ENCODE measurements at places on chromosomes 5 and 9. TPM values are rescaled to one million over a fixed set of nuclear protein-coding genes. Genes with fewer than 3 reads are reported as not detected.

KIAA0825 gene
- total RNA-seq, result 3.3 TPM

KIF12 gene
- total RNA-seq, result 212 TPM

ARSI gene
- total RNA-seq, result 2.2 TPM

ADCY2 gene
- total RNA-seq, result 2.4 TPM

HSDL2 gene
- 40.3 TPM for total RNA-seq

ANKRD31 gene
- total RNA-seq, result 0.17 TPM

CTXN3 gene
- total RNA-seq, result not detected

TAF11L5 gene
- not detected for total RNA-seq

DBH gene
- total RNA-seq, result 0.06 TPM

TEK gene
- total RNA-seq, result 8.1 TPM

- DNase-seq, result no peak
Observed at GRCh38 chr9:70003901-70004714, 39.5 kb upstream of the MAMDC2 start.

GRCh38 chr5:31193591-31194467, at the start of gene CDH6:
TSS of gene CDH6 (plus strand) at chr5:31193686. CDS start at chr5:31267474, 73,788 bp downstream.
- peak; percentile 65 for DNase-seq

DNA sequence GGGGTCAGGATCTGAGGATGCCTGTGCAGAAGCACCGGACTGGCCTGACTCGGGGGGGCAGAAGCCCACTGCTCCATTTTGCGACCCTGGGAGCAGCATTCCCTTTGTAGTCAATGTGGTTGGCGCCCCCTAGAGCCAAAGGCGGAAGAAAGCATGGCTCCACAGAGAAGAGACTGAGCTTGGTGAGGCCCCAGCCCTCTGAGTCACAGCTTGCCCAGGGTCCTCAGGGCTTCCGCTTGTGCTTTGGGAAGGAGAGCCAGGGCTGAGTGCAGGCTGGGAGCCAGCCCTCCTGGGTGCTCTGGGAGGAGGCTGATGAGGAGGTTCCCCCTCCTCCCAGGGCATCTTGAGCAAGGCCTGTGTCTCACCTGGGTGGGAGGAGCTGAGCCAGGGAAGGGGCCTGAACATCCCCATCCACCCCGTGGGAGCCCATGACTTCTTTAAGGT, 5.5 kb upstream of the AQP3 start:
- DNase-seq, result no peak

DNA sequence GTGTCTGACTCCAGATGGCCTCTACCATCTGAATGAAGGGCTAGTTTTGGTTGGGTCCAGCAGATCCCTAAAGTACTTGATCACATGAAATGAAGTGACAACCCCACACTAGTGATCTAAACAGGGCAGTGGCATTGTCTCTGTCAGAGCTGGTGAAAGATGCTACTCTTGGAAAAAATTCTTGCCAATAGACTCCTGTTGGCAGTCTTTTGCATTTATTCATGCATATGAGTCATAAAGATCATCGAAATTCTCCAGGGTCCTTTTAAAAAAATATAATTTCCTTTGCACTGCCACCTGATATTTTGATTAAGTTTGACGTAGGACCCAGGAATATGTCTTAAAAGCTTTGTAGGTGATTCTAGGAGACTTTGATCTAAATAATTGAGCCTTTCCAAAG, 135.1 kb upstream of the ELL2 start:
- DNase-seq, result no peak

- DNase-seq, result no peak
Observed at GRCh38 chr5:151038801-151039238, 18.4 kb downstream of the GPX3 start.

DNA sequence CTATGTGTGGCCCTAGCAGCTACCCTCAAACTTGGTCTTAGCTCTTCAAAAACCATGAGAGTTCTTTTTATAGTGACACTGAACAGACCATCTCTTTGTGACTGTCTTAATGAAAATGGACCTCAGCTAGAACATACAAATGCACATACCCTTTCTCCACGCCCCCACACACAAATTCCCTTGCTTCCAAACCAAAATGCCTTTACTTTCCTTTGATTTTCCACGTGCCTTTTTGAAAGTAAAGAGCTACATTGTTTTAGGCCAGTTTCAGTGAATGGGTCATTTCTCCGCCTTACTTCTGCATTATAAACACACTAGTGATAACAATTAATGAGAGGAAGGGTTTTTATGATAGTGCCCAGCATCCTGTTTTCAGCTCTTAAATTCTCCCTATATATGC, 105.8 kb upstream of the EFNA5 start:
- DNase-seq, result no peak

- DNase-seq, result no peak
Observed at GRCh38 chr5:10989577-10990263, 228.7 kb upstream of the DAP start.

- no peak for DNase-seq
Observed at GRCh38 chr5:106584268-106584667, 1086.5 kb downstream of the EFNA5 start.

DNA sequence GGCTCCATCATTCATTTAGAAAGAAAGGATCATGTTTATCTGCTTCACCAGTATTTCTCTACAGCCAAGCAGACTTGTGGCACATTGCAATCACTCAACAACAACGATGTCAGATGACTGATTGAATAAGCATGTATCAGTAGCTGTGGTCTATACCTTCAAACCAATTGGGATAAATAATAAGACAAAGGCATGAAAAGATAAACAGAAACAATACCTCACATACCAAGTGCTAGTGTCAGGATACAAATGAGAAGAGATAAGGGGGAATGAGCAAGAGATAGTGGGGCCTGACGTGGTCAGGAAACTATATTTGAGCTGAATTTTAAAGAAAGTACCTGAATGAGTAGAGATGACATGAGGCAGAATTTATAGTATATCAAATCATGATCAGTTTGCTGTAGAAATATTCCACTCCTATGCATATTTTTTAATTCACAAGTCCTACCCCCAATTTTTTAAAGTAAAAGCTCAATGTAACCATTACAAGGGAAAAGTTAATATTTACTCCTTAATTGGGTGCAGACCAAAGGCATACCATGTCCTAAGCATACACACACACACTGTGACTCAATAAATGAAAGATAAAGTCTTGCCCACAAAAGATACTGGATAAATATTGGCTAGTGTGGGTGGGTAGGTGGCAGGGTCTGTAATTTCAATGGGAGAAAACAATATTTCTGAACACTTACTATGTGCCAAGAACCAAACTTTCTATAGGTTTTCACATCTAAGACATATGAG, 284.5 kb downstream of the SPOCK1 start:
- no peak for DNase-seq

DNA sequence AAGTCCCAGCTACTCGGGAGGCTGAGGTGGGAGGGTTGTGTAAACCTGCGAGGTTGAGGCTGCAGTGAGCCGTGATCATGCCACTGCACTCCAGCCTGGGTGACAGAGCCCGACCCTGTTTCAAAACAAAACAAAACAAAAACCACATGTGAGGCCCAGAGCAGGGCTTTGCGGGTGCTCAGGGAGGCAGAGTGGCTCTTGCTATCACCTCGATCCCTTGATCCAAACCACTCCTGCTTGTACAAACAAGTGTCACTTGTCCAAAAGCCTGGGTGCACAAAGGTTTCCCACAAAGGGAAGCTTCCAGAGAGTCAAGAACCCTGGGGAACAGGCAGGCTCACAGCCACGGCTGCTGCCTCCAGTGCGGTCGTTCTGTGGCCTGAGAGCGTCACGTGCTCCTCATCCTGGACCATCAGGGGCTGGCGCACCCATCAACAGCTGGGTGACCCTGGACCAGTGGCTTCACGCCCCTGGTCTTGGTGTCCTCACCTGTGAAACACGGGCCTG, 162.7 kb downstream of the C9orf50 start:
- DNase-seq, result peak; percentile 59

DNA sequence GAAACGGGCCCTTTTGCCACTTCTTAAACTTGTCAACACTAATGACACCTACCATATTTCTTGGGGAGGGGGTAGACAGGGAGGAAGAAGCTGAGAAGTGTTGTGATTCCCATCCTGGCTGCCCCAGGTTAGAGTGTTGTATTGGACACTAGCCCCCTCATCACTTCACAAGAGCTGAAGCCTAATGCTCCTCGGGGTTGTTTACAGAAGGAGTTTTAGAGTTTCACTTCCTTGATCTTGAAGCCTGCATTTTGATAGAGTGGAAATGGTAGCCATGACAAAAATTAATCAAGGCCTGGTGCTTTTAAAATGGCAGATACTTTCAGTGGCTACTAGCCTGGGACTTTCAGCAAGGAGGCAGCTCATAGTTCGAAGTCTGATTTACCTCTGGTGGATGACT, 11.0 kb upstream of the FAM120AOS start:
- no peak for DNase-seq

DNA sequence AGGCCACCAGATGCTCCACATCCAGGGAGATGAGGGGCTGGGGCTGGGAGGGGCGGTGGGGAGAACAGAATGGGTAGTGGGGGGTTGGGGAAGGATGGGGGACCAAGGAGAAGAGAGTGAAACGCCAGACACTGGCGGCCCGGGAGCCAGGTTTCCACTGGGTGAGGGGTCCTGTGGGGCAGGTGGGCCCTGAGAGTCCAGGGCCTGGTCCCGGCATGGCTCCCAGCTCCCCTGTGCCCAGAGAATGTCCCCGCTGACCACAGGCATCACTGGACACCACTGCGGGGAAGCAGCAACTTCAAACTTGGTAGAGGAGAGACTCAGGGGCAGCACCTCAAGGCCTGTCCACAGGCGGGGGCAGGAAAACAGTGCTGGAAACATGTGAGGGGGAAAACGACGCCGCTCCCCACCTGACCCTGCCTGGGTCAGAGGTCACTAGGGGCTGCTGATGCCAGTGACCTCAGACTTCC, 13.2 kb downstream of the NINJ1 start:
- DNase-seq, result no peak

- DNase-seq, result no peak
Observed at GRCh38 chr9:119337573-119337972, 31.7 kb downstream of the BRINP1 start.

Data from mucosa of gallbladder (tissue), 1 donor.